Activated T-helper 17 cell treated with anti-CD3 and anti-CD28 coated beads, Interleukin-2, amount 50 U/mL, for 72 hours (primary cell): ENCODE measurements at places on chromosomes 2 and 18. TPM values are rescaled to one million over a fixed set of nuclear protein-coding genes. Genes with fewer than 3 reads are reported as not detected.

Gene REL
- total RNA-seq, result 13.9 TPM

GRCh38 chr18:73124175-73124574 lies 256.4 kb upstream of the NETO1 start:
- no peak for ATAC-seq

GRCh38 chr2:165440367-165440766 lies 29.1 kb upstream of the CSRNP3 start:
- no peak for ATAC-seq

Gene FOXD4L1
- total RNA-seq, result 0.11 TPM

- ATAC-seq, result no peak
Measured at GRCh38 chr2:30984148-30984547, 154.1 kb downstream of the GALNT14 start.

Gene IFIH1
- 24.8 TPM for total RNA-seq

- ATAC-seq, result no peak
Measured at GRCh38 chr18:28019425-28020108, 157.4 kb downstream of the CDH2 start.
